Activated CD8-positive, alpha-beta T cell treated with anti-CD3 and anti-CD28 coated beads for 36 hours (primary cell): ENCODE measurements at places on chromosomes 2 and 18.
A peak's percentile ranks its signal among the peaks of the same experiment; 100 is the strongest.

GRCh38 chr2:142944264-142944663 lies 66.8 kb downstream of the KYNU start:
- DNase-seq: no peak

- no peak for DNase-seq
Observed at GRCh38 chr2:143158551-143159485, 29.6 kb downstream of the ARHGAP15 start.

GRCh38 chr2:40666398-40666797 lies 214.5 kb upstream of the SLC8A1 start:
- no peak for DNase-seq

DNA sequence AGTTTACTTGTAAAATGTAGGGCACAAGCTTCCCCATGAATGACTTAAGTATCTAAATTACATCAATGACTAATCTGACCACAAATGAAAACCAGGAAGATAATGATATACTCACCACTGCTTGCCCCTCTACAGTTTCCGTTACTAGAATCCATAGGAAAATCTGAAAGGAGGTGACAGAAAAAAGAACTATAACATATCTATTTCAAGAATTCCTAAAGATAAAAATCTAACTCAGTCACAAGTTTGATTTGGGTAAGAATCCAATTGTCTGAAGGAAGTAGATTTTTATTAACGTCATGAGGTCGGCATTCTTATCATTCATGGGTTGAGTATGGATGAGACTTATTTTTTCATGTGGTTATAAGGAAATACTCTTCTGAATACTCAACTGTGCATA lies 7.8 kb downstream of the FRZB start:
- DNase-seq: no peak

DNA sequence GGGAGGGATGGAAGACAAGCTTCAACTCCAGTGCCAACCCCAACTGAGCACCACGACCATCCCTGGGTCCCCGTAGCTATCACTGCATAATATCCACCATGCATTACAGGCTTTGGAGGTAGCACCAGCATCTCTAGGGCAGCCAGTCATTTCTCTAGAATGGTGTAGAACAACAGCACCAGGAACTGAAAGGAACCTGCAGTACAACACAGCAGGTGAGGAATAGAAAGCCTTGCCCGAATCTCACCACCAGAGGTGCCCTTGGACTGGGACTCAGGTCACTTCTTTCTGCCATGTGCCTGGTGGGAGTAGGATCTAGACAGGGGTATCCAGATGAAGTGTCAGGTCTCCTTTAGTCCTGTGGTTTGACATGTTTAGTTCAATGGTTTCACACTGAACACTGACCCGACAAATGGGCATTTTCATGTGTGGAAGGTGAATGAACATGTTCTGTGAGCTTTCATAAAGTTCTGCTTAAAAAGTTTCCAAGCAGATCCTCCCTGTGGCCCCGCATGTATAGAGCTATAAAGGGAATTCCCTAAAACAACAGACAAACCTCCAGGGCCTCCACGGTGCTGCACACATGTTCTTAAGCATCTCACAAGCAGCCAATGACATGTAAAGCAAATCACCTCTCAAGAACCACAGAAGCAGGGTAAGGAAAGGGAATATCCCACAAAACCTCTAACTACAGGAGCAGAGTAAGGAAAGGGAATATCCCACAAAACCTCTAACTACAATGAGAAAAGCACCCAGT lies 208.3 kb downstream of the AFF3 start:
- no peak for DNase-seq

DNA sequence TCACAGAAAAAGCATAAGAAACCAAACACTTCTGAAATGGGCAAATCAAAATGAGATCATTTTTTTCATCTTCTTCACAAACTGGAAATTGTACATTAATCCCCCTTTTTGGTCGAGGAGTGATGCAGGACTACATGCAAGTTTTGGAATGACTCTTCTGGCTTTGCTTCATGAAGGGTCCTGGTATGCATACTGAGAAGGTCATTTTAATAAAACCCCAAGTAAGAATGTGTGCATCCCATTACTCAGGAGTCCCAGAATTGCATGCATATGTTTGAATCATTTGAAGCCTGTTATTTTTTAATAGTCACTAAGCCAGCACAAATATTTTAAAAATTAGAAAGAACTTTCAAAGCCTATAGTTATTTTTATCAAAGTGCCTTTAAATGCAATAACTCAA lies 16.7 kb upstream of the EHBP1 start:
- no peak for DNase-seq

- DNase-seq: no peak
Observed at GRCh38 chr2:160373666-160374065, 119.9 kb downstream of the RBMS1 start.

- DNase-seq: no peak
Observed at GRCh38 chr2:210195101-210195852, 24.1 kb upstream of the KANSL1L start.

GRCh38 chr2:222613715-222614331 lies 42.1 kb downstream of the FARSB start:
- DNase-seq: peak; percentile 11

- peak; percentile 2 for DNase-seq
Observed at GRCh38 chr2:23294238-23294637, 90.7 kb upstream of the KLHL29 start.

GRCh38 chr2:236107942-236108625 lies 60.1 kb downstream of the GBX2 start:
- DNase-seq: no peak

DNA sequence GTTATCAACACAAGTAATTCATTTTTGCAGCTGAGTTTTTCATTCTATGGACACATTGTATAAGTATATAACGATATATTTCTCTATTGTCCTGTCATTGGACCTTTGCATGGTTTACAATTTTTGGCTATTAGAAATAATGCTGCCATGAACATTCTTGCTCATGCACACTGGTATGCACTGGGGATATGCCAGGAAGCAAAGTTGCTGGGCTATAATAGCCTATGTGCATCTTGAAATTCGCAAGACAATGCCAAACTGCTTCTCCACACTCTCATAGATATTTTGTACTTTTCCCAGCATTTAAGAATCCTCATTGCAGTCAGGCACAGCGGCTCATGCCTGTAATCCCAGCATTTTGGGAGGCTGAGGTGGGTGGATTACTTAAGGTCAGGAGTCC lies 852.6 kb upstream of the ID2 start:
- no peak for DNase-seq

- DNase-seq: no peak
Observed at GRCh38 chr2:24861500-24861899, 58.5 kb downstream of the ADCY3 start.

DNA sequence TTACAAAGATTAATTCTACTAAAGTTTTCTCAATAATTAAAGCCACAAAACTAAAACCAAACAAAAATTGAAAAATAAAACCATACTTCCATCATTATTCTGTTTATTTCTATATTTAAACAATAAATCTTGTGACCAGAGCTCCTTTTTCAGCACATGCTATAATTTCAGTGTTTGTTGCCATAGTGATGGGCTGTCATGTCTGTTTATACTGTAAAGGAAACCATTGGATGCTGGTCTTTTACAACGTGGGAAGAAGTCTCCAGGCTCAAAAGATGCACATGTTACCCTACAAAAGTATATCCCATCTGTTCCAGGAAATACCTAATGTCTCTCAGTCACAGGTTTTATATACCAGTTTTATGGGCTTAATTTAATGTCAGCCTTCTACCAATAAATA lies 100.1 kb upstream of the MC2R start:
- no peak for DNase-seq

DNA sequence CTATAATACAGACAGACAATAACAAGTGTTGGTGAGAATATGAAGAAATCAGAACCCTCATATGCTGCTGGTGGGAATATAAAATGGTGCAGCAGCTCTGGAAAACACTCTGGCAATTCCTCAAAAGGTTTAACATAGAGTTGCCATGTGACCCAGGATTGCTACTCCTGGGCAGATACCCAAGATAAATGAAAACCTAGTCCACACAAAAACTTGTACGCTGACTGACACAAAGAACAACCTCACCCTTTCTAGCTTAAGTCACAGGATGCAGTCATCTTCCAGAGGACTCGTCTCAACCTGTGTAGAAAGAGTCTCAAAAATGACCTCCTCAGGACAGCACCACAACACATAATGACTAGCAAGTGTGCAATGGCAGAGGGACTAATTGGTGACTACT lies 71.6 kb upstream of the ACAA2 start:
- no peak for DNase-seq

DNA sequence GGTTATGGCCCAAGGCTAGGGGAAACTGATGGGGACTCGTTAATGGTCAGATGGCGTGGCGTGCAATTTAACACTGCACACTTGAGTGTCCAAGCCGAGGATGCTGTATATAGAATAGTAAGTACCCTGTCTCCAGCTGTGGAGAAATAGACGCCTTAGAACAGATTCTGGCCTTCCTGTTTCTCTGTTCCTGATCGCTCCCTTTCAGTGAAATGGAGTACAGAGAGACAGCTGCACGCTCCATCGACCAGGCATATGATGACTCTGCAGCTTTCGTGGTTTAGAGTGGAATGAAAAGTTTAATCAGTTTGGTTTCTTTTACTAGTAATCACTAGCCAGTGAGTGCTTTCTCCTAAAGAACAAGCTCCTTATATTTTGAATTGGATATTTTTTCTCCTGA lies 213.4 kb downstream of the NEDD4L start:
- DNase-seq: no peak

DNA sequence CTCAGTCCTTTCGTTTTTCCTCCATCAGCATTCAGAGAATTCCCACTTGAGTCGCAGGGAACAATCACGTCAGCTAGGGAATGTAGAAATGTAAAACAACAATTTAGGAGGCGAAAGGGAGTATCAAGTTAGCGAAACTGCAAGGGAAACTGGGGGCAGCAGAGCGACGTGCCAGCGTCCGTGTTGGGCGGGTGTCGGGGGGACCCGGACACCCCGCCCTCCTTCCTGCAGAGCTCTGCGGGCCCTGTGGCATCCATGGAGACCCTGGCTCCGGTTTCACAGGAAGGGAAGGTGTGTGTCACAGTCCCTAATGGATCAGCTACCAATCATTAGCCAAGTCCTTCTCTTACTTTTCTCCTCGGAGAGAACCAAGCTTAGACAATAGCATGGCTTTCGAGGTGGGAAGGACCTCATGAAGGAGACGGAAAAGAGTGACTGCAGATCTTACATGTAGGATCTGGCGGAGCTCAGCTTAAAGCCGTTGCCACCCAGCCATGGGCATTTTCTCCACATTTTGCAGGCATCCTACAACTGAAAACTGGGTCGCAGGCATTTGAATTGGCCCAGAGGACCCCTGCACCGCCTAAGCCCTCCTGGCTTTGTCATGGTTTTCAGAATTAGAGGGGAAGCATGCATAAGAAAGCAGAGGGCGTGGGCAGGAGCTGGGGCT lies 33.7 kb downstream of the SOX11 start:
- DNase-seq: no peak

GRCh38 chr2:86195808-86196387 lies 636 bp upstream of the IMMT start:
- DNase-seq: no peak

- no peak for DNase-seq
Observed at GRCh38 chr2:5926871-5927512, 234.8 kb downstream of the SOX11 start.

DNA sequence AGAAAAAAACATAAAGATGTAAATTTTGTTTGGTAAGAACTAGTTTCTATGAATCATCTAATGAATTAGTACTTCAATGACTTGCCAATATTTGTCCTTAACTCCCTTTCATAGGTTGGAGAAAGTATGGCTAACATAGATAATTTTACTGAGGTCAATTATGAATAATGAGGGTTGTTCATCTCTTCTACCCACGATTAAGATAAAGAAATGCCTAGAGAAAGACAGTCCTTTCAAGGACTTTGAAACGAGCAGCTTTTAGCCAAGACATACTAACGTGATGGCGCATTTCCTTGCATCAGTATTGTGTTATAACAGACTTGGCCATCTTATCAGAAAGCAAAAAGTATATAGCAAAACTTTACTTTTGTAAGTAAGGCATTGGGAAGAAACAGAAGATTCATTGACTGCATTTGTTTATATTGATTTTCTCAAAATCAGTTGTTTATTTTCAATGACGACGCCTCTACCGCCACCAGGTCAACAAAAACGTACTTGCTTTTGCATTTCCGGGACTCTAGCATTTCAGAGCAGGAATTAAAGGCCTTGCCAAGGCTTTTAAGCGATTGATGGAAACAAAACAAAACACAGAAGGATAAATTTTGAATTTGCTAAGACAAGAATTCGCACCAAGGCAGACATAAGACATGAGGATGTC lies 961 bp downstream of the RBM43 start:
- no peak for DNase-seq

GRCh38 chr18:22399949-22400348 lies 17.8 kb downstream of the CTAGE1 start:
- DNase-seq: no peak

- DNase-seq: no peak
Observed at GRCh38 chr2:162217598-162217997, 25.6 kb downstream of the FAP start.

GRCh38 chr2:239927424-239927981 lies 97.6 kb downstream of the NDUFA10 start:
- peak; percentile 88 for DNase-seq

GRCh38 chr2:25677877-25678276 lies 4.5 kb upstream of the DTNB start:
- no peak for DNase-seq

DNA sequence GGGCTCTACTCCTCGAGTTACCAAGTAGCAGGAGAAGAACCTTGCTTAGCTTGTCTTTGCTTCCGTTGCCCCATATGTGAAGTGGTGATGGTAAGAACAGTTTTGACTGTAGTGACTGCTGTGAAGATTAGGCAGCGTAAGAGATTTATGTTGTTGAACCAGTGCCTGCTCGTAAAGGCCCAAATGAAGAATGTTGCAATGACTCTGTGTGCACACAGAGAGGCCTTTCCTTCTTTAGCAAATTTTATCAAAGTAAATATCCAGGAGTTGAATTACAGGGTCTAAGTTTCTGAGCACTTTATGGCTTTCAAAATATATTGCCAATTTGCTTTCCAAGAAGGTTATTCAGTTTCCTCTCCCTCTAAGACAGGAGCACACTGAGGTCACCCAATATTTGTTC lies 14.5 kb downstream of the NTSR2 start:
- no peak for DNase-seq

GRCh38 chr2:241858206-241859016 lies at the start of gene PDCD1:
Gene PDCD1 (minus strand): TSS chr2:241858894. CDS start chr2:241858838, 56 bp downstream.
- DNase-seq: peak; percentile 89

- no peak for DNase-seq
Observed at GRCh38 chr2:219947575-219947974, 320.1 kb downstream of the SLC4A3 start.

GRCh38 chr2:210445116-210445707 lies 31.3 kb downstream of the LANCL1 start:
- no peak for DNase-seq

DNA sequence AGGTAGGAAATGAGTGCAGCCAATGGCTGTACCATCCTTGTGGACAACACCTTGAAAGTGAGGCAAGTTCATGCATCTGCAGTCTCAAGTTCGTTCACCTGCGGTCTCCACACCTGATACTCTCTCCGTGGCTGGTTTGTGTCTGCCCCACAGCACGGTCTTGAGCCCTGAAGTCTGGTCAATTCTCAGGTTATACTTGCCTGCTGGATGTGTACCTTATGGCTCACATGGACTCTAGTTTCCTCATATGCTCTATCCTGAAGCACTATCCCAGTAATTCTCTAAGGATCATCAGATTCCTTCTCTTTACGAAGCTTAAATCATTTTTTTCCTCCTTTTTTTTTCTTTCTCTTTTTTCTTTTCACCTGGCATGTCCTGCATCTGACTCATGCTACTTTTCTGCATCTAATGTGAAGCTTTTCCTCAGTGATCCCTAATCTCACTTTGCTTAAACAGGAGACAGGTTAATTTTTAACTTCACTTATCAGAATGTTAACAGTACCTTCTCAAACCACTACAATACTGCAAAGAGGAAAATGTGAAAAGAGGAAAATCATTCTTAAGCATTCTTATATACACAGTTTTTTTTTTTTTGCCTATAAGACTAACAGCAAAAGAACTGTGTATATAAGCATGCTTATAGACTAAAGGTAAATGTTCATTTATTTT lies 511.2 kb downstream of the SOX11 start:
- DNase-seq: no peak
